ENCODE measurements at places on chromosomes 2 and 18.

- no peak for DNase-seq
Measured at GRCh38 chr2:26687801-26688200, 4.7 kb upstream of the KCNK3 start.

GRCh38 chr18:383135-383534 lies 115.3 kb upstream of the THOC1 start:
- no peak for DNase-seq

- DNase-seq = no peak
Measured at GRCh38 chr2:27839022-27839618, 51.1 kb downstream of the RBKS start.

DNA sequence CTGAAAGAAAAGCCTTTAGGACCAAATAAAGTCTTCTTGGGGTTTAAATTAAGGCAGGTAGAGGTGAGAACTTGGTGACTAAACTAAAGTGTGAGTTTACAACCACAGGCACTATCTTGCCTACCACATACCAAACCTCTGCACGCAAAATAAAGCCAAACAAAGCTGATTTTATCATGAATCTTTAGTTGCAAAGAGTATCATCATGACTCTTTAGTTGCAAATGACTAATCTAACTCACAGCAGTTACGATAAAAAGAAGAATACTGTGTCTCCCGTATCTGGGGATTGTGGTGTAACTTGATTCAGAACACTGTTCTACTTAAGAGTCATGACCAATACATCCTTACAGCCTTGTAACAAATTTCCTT lies 11.2 kb downstream of the CFAP210 start:
- no peak for DNase-seq

DNA sequence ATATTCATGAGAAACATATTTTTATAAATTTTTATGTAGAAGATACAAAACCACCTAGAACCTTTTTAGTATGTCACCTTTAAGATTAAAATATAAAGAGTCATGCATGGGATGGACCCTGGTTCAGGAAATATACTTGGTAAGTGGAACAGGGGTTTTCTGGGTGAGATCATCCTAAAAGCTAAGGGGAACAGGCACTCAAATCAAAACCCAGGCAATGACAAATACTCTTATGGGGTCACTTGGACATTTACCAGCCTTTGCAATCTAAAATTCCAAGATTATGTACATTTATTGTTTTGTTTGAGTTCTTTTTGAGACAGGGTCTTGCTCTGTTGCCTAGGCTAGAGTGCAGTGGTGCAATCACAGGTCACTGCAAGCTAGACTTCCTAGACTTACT lies 65.8 kb downstream of the SGPP2 start:
- no peak for DNase-seq

GRCh38 chr18:22282311-22283115 lies 113.1 kb downstream of the GATA6 start:
- DNase-seq = no peak
